CD8-positive, alpha-beta T cell (primary cell): ENCODE measurements at places on chromosomes 5 and 9.

DNA sequence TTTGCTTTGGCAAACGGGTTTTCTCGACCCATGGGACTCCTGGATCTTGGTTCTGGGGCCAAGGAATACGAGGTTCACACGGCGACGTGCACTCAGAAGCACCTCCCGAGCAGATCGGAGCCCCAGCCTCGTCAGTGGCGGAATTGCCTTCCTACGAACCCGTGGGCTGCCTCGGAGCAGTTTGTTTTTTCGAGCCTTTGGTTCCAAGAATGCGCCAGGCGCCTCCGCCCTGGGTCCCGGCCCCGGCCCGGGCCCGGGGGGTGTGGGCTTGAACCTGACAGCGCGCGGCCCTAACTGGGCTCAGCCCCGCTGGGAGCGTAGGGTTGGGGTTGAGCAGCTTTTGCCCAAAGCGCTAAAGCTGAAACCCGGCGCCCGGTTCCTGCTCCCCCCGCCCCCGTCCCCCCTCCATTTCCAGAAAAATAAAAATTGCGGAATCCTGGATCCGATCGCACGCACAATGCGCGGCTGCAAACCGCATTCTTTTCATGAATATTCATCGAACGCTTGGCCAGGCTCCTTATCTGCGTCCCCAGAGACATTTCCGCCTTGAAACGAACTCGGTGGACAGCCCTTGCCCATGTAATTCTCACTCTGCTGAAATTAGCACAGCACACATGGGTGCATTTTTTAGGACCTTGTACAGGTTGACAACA lies 1.0 kb downstream of the BASP1 start:
- DNase-seq, result no peak

- DNase-seq, result no peak
Observed at GRCh38 chr5:131635684-131636572, 899 bp upstream of the RAPGEF6 start.

- no peak for DNase-seq
Observed at GRCh38 chr5:75279321-75279720, 42.6 kb upstream of the ANKRD31 start.

DNA sequence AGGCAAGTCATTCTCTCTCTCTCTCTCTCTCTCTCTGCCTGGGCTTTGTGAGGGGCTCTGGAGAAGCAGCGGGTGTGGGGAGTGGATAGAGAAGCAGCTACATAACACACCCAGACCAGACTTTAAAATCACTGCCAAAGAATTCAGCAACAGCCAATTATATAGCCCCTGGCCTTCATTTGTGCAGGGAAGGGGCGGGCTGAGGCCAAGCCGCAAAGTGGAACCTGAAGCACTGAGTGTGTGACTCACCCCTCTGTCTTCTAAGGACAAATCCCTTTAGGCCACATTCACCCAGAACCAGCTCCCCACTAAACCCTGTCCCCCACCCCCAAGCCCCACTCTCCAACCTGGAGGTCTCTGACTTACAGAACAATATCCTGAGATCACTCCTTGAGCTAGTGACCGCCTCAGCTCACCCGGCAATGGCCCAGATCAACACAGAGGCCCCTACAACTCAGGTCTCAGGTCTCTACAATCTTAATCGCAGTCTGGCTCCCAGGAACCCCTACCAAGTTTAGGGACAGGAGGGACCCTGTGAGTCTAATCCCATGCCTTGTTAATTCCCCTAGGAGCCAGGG lies 6.0 kb downstream of the B4GALT1 start:
- peak; percentile 75 for DNase-seq

- DNase-seq, result no peak
Observed at GRCh38 chr5:155303120-155303519, 289.6 kb downstream of the KIF4B start.

DNA sequence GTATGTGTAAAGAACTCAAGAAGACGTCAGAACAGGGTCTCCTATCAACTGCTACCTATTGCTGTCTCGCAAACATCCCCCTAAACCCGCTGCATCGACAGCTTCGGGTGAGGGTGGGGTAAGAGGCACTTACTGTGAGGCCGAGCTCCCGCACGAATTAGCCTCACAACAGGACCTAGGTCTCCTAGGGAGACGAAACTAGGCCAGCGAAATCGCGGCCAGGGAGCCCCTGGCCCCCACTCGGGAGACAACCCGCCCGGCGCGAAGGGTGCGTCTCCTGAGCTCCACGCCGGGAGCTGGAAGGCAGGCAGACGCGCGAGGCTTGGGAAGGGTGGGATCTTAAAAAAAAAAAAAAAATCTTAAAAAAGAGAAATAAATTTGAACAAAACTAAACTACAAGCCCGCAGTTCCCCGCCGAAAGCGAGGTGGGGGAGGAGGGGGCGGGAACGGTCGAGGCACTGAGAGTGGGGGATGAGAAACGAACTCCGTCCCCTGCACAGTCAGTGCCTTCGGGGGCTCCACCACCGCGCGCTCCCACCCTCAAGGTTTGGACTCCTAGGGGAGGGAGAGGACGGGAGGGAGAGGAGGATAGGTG lies 33.0 kb upstream of the NFIB start:
- no peak for DNase-seq

DNA sequence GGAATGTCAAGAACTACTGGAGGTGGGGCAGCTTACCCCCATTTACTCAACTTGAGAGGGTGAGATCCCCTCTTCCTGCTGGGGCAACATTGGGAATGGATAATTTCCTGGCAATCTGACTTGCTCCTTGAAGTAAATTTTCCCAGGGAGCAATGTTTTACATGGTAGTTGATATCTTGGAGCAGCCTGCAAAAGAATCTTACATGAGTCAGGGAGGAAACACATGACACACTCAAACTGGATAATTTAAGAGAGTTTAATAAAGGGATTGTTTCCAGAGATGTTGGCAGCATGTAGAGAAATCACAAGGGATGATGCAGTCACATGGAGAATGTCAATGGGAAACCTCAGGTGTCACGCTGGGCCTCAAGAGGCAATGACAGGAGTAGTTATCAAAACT lies 212.5 kb downstream of the GAS1 start:
- no peak for DNase-seq

DNA sequence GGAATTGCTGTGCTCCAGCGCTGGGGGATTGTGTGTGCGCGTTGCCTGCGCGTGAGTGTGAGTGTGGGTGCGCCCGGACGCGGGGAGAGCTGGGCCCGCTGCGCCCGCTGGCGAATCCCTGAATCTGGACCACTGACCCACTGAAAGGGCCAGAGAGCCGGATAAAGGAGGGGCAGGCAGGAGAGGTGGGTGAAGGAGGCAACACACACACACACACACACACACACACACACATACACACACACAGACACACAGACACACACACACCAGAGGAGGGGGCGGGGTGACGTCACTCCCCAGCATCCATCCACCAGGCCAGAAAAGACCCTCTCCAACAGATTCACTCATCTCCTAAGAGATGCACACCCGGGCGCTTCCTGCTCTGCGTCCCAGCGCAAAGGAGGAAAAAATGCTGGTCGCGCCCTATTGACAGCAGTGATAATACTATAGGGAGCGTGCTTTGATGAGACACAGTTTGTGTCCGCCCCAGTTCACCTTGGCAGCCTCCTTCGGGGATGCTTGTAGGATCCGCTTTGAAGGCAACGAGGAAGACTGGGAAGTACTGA lies 1059.1 kb upstream of the DMAC1 start:
- no peak for DNase-seq

DNA sequence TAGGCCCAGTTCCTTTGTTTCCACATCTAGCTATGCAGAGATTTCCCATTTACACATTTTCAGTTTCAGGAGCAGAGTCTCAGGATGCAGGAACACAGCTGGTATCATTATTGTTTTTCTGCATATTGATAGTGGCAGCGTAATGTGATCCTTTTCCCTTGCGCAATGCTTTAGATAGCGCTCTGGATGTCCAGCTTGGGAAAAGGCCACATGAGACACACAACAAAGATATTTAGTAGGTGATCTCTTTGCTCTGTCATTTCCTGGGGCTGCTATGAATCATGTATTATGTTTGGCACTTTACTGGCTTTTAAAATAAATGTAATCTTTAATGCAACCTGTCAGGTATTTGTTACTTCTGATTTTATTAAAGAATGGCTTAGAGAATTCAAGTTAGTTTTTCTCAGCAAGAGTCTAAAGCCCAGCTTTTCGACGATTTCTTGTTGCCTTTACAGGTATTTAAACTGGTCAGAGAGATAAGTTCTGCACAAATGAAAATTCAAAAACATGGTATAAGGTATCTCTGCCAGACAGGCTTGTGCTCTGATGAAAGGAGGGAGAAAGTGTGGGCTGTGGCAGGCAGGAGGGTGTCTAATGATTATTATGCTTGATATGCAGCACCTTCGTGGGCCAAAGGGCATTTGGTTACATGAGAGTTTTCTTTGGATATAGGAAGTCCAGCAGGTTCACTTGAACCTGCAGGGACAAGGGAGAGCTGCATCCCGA lies 42.2 kb downstream of the PTTG1 start:
- DNase-seq, result no peak

- no peak for DNase-seq
Observed at GRCh38 chr5:151451626-151452520, 4.5 kb downstream of the SLC36A1 start.

DNA sequence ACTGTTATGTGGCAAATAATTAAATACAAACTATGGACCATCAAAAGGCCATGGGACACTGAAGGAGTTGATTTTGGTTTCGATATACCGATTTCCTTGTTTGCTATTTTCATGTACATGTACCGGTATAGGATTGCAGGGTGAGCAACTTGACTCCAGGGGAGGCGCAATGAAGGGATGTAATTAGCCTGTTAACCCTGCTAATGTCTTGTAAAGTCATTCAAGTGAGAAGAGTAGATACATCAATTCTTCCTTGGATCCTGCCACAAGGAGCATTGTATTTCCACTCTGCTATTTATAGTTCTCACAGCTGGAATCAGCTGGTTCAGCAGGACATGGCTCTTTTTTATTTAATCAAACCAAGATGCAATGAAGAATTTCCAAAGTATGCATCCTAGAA lies 102.0 kb downstream of the STK32A start:
- DNase-seq, result no peak

DNA sequence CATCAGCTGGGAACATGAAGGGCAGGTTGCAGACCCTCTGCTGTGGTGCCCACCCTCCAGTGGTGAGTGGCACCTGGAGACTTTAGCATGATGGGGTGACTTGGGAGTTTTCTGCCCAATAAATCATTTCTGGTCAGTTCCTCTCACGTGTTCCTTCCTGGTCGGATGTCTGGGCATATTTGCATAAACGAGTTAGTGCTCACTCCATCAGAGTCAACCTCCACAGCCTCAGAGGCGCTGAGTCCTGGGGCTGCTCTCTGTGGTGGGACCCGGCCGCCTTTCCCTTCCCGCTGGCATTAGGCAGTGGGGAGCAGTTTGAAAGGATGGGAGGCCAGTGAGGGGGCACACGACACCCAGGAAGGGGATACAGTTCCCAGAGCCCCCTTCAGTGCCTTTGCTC lies 114.0 kb upstream of the FCN2 start:
- no peak for DNase-seq

- no peak for DNase-seq
Observed at GRCh38 chr9:91758491-91758981, 191.5 kb downstream of the ROR2 start.

GRCh38 chr5:175638305-175638704 lies 19.6 kb upstream of the HRH2 start:
- no peak for DNase-seq

- DNase-seq, result no peak
Observed at GRCh38 chr5:97002983-97003382, 67.1 kb downstream of the LNPEP start.

DNA sequence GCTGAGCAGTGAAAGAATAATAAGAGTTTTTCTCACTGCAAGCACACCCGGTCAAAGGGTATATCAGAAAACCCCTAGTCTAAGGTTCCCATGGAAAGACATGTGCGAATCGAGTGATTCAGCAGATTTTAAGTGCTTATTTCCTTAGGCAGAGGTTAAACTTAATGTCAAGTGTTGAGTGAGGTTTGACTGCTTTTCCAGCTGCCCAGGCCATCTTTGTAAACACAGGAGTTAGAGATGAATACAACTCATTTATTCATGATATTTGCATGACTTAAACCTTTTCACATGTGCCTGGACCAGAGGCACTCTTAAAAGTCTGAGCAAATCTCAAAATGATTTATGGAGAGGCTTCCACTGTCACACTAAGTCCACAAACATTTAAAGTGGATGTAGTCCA lies 137.8 kb upstream of the RGMB start:
- DNase-seq, result no peak

GRCh38 chr9:33476503-33476902 lies 2.8 kb upstream of the NOL6 start:
- no peak for DNase-seq

- no peak for DNase-seq
Observed at GRCh38 chr9:13607481-13608441, 328.3 kb upstream of the MPDZ start.

GRCh38 chr5:147332658-147333057 lies 97.8 kb downstream of the STK32A start:
- no peak for DNase-seq

DNA sequence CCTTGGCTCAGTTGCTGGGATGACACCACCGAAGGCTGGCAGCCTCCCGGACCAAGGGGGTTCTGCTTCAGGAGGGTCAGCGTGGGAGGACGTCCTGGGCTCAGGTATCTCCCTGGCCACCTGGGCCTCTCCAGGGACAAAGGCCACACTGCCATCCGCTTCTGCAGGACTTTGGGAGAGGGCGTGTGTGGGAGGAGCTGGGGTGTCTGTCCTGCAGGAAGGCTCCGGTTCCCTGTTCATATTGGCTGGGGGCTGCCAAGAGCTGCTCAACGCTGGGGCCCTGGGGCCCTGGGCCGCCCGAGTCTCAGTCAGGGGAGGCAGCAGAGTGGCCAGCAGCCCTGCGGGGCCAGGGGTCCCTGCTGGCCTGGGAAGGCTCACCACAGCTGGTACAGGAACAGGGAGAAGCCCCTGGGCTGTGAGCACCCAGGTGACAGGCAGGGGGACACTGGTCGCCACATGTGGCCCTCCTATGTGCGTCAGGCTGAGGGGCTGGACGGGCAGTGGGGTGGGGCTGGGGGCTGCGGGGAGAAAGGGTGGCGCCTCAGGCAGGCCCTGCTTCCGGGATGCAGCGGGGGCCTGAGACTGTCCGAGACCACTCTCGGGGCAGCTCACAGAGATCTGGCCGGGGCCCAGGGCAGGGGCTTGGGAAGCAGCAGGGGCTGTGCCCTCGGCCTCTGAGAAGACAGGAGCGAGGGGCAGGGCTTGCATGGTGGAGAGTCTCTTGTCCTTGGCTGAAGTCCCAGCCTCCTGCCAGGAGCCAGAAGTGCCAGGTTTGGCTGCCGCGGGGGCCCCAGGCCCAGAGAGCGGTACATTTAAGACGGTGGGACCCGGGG lies 4.9 kb upstream of the CARD9 start:
- DNase-seq, result no peak

DNA sequence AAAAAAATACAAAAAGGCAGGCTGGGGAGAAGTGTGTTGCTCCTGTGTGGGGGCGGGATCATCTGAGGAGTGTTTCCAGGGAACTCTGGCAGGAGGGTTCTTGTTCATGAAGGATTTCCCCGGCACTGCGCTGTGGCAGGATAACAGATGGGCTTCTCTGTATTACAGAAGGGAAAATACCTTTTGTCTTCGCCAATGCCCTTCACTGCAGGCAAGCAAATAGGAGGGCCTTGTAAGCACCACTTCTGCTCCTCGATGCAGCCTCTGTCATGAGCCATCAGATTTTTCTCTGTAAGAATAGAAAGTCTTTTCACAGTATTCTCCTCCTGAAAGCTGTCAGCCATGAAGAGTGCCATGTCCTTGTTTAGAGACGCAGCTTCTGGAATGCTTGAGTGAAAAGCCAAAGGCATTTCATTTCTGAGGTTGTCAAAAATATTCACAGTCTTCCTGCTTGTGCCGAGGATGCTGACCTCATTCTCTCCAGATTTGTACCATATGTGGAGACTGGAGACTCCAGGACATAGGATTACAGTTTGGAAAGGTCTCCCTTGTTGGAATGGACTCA lies 294.0 kb downstream of the YTHDC2 start:
- no peak for DNase-seq

GRCh38 chr9:26665666-26666065 lies 226.9 kb downstream of the CAAP1 start:
- no peak for DNase-seq
